Osteocyte (in vitro differentiated cells): ENCODE measurements at places on chromosomes 6 and 20.

DNA sequence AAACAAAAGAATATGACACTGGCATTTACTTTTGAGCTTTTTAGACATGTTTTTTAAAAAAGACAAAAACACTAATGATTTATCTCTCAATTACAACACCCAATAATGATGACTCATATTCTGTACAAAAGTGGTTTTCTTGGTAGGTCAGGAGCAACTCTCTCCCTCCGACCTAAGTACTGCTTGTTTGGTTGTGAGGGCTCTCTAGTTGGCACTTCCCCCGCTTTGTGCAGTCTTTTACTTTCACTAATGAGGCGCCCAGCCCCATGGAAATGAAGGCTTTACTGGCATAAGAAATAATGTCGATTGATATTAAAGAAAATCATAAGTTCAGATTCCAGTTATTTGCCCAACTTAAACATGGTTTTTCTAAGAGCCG lies 1.3 kb downstream of the KPNA5 start:
- no peak for DNase-seq

DNA sequence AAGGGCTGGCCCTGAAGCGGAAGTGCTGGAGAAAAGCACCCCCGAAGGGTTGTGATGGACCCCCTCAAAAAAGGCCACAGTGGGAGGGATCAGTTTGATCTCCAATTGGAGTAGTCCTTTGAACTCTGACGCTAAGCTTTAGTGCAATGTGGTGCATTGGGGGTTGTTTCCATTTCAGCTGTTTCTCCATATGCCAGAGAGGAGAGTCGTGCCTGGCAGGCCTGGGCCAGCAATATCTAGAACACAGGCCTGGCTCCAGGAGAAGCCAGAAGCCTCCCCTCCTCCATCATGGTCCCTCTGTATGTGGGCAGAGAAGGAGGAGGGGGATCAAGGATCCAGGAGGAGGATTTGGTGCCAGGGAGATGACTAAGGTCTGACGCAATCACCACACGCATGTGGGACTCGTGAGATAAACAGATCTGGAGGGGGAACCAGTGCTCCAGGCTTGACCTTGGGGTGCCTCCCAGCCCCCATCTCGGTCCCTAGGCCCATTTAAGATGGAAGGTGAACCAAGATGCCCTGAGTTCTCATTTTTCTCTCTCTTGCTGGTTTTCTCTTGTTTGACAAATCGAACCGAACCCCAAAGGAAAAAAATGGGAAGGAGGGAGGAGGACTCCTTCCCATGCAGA lies 517.4 kb upstream of the JARID2 start:
- no peak for DNase-seq

GRCh38 chr6:3861424-3861823 lies 12.3 kb downstream of the FAM50B start:
- no peak for DNase-seq

DNA sequence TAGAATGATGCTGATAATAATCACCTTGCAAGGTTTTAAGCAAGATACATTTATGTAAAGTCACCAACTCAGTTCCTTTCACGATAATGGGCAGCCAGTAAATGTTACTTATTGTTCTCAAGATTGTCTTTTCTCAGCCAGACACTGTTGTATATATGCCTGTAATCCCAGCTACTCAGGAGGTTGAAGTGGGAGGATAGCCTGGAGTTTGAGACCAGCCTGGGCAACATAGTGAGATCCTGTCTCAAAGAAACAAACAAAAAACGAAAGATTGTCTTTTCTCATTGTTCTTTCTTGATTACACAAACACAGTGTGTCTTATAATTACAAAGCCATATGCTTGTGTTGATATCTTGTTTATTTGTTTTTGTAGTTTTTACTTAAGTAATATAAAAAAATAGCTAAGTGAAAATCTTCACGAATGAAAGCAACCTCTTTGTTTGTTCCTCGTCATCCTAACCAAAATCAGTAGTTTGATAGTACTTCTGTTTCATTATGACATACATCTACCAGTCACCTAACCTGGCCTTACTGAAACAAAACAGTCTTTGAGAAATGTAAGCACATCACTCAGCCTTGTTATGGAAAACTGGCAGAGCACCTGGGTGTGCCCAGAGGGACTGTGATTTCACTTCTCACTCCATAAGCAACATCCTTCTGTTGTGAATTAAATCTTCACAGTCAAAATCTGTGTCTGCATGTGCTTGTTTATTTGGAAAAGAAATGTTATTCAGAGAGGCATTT lies 436.2 kb upstream of the SOX4 start:
- DNase-seq = no peak

GRCh38 chr20:15364781-15365180 lies 1027.4 kb upstream of the FLRT3 start:
- DNase-seq = no peak

- no peak for DNase-seq
Observed at GRCh38 chr6:37686111-37686510, 11.6 kb downstream of the MDGA1 start.

- DNase-seq = no peak
Observed at GRCh38 chr6:1610497-1611321, 994 bp downstream of the FOXC1 start.

DNA sequence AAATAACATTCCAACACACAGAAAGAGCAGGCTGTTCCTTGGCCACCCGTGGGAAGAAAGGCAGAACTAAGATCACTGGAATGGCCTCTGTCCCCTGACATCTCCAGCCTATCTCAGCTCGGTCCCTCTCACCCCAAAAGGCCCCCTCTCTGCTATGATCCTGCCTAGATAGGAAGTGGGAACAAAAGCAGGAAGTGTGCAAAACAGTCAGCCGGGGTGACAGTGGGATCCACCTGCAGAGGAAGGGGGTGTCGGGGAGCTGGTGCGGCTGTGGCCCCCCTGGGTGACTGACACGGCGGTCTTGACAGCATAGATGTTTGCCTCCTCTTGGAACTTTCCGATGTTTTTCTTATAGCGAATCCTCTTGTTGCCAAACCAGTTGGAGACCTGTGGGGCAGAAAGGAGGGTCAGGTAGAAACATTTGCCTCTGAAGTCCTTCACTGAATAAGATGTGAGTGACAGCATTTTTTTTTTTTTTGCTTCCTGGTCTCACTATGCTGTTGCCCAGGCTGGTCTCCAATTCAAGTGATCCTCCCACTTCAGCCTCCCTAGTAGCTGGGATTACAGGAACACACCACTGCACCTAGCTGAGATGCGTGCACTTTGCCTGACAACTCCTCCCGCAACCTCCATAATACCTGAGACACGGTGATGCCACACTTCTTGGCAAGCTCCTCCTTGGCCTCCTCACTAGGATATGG lies 2.8 kb downstream of the PBX2 start:
- no peak for DNase-seq

DNA sequence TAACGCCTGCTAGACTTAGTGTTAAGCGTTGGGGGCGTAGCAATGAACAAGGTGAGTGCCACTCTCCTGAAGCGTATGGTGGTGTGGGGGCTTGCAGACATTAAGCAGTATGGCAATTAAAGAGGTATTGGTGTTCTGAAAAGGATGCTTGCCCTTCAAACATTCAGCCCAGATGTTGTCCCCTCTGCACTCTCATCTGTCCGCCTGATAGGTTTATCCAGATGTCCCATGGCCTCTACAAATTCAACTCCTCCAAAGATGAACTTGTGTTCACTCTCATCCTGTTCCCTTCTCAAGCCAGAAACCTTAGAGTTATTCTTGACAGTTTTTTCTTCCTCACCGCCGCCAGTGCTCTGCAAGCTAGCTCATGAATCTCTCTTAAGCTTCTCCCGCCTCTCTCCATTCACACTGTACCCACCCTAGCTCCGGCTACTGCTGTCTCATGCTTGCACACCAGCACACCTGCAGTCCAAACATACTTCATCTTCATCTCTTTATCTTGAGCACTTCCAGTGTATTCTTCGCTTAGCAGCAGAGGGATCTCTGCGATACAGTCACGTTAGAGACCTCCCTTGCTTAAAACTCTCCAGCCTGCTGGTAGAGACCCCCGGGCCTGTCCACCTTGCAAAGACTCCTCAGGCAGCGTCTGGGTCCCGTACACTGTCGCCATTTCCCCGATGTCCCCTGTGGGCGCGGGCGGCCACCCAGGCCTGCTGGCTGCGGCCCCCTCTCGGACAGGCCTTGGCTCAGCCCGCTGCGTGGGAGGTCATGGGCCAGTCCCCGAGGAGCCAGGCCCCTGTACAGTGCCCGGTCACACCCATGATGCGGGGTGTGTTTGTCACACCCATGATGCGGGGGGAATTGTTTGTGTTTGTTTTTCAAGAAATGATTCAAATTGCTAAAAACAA lies 962 bp downstream of the DDX27 start:
- DNase-seq = no peak

GRCh38 chr6:106456756-106457155 lies 96.2 kb downstream of the CRYBG1 start:
- no peak for DNase-seq

- DNase-seq = no peak
Observed at GRCh38 chr20:62642666-62643520, 590 bp downstream of the SLCO4A1 start.

DNA sequence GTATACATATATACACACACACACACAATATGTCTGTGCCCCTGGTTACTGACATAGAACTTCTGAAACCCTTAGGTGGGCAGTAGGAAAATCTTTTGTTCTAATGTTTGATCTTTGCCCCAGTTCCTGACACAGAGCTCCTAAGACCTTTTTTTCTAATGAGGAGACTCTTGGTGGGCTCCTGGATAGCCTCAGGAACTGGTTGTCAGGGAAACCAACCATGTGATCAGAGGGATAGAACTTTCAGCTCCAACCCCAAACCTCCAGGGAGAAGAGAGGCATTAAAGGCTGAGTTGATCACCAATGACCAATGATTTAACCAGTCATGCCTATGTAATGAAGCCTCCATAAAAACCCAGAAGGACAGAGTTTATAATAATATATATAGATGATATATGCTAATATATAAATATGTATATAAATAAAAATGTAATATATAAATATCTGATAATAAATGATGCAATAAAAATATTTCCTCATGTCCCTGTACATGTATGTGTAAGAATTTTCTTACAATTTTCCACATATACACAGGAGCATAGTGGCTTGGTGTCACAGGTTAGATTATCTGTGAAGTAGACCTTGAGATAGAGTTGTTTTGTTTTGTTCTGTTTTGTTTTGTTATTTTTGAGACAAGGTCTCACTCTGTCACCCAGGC lies 93.3 kb downstream of the GPX5 start:
- DNase-seq = no peak

- DNase-seq = no peak
Observed at GRCh38 chr6:6685249-6686040, 96.9 kb downstream of the LY86 start.

GRCh38 chr6:73400656-73401055 lies 6.0 kb downstream of the DDX43 start:
- no peak for DNase-seq

DNA sequence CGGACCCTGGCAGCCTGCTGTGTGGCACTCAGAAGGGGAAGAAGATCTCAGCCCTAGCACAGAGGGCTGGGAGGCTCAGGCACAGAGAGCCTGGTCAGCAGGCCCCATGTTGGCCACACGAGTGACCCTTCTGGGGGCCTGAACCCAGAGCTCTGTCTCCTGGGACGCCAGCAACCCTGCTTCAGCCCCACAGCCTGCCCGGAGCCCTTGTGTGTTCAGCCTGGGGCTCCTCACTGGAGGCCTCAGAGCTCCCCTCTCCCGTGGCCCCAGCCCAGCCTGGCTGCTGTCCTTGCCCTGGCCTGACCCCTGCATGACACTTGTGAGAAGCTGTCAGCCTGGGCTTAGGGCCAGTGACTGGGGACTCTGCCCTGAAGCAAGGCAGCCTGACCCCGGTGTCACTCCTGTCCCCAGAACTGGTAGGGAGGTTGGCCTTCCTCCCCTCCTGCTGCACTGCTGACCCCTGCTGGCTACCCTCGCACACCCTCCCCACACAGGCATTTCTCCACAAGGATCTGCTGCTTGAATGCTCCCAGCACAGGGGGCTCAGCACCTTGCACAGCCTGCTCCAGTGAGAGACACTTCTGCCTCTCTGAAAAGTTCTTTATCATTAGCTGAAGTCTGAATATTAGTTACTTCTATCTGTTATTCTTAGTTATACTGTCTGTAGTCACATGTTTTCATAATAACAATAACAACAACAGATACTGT lies 15.4 kb upstream of the IP6K3 start:
- DNase-seq = no peak

DNA sequence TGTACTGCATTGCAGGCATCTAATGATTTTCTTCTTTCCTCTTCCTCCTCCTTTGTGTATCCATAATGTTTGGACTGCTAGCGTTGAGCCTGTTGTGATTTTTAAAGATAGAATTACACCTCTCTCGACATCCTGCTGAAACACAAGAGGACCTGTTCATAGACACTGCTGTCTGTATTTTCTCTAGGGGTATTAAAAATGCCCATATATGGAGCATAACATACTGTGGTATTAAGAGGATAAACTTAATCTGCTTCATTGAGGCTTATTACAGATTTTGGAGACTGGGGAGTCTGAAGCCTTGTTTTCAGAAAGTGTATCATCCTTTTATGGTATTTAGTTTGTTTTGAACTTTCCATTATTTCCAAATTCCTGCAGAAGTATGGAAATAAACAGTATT lies 414.3 kb downstream of the CDKAL1 start:
- DNase-seq = no peak

DNA sequence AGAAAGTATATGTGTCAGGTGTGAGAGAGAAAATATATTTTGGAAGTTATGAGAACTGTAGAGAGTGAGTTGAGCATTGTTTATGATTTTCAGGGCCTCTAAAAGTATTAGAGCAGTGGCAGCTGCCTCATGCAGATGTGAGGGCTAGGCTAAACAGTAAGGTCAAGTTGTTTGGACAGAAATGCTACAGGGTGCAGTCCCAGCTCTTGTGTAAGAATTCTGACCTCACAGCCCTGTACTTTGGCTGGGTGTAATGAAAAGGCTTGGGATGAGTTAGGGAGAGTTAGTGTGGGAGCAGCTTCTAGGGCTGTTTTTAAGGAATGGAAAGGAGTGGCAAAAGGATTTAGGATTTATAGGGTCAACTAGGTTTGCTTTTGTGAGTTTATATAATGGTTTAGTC lies 764.8 kb upstream of the ADGRB3 start:
- no peak for DNase-seq

GRCh38 chr6:84197708-84198107 lies 29.7 kb downstream of the CEP162 start:
- no peak for DNase-seq

GRCh38 chr20:62846166-62846890 lies 15.3 kb downstream of the TCFL5 start:
- no peak for DNase-seq

- no peak for DNase-seq
Observed at GRCh38 chr6:53517021-53517420, 27.9 kb downstream of the GCLC start.

DNA sequence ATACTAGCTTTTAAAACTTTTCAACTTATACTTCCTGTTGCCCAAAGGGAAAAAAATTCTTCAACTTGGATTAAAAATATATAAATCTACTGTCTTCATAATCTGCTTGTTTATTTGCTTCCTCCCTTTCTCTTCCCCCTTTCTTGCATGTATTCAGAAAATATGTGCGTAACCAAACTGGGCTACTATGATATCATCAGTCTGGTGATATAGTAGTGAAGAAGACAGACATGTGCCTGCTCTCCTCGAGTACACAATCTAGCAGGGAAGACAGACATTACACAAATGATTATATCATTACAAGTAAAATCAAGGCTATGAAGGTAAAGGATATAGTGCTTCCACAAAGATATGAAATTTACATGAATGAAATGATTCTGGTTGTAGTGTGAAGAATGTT lies 31.0 kb downstream of the IBTK start:
- no peak for DNase-seq
